ENCODE measurements at places on chromosomes 4 and X. TPM values are rescaled to one million over a fixed set of nuclear protein-coding genes. Genes with fewer than 3 reads are reported as not detected.
A peak's percentile ranks its signal among the peaks of the same experiment; 100 is the strongest.

- no peak for DNase-seq
Observed at GRCh38 chr4:76011700-76012387, 4.5 kb upstream of the CXCL9 start.

DNA sequence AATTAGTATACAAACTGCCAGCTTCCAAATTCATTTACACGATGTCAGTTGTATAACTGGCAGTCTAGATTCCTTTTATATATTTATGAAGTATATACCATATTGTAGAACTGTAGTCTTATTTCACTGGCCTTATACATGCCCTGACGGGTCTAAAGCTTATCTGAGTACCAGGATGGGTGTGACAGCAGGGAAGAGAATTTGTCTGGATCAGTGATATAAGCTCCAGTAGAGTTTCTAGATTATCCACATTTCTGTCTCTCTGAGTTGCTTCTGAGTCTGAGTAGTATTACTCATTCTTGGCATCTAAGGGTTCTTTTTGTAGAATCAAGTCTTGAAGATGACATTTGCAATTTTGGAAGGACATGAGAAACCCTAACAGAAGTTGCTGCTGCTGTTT is 101.3 kb downstream of the RPA4 start:
- no peak for DNase-seq

- peak; percentile 19 for DNase-seq
Observed at GRCh38 chr4:11831739-11832138, 403.0 kb upstream of the HS3ST1 start.

GRCh38 chr4:89483833-89484232 is 176.2 kb upstream of the GPRIN3 start:
- DNase-seq, result no peak

- DNase-seq, result no peak
Observed at GRCh38 chr4:62130230-62130629, 930.1 kb downstream of the ADGRL3 start.

SOD3 gene
- not detected for total RNA-seq
